Activated naive CD4-positive, alpha-beta T cell treated with anti-CD3 and anti-CD28 coated beads for 36 hours (primary cell): ENCODE measurements at places on chromosomes 4 and X. TPM values are rescaled to one million over a fixed set of nuclear protein-coding genes. Genes with fewer than 3 reads are reported as not detected.

MMRN1 gene
- total RNA-seq = 0.10 TPM

DNA sequence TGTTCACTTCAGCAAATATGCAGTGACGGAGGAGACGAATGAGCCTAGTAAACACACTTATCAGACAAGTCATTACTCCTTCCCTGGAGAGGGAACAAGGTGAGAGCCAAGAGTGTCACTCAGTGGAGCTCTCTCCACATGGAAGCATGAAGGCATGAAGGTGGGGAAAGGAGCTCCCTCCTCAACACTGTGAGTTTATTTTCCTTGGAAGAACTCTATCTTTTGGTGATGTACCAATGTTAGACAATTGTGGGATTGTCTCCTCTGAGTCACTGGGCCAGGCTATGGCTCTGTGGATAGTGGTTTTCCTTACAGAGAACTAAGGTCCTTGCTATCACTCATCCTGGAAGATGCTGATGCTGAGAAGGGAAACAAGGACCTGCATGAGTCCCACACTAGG, 200.2 kb downstream of the CPEB2 start:
- DNase-seq = no peak

FMR1NB gene
- not detected for total RNA-seq

DNA sequence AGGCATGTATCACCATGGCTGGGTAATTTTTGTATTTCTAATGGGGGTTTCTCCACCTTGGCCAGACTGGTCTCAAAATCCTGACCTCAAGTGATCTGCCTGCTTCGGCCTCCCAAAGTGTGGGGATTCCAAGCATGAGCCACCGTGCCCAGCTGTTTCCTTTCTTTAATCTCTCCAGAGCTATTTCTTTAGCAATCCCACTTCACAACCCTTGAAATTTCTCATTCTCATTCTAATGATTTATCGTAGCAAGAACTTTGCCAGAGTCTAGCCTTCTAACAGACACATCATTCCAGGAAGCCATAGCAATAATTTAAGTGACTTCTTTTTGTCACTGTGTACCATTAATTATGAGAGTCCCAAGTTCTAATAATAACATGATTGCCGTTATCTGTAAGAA, 68.6 kb downstream of the RXFP1 start:
- DNase-seq = no peak

GATA1 gene
- total RNA-seq = not detected

- DNase-seq = peak; percentile 29
Observed at GRCh38 chrX:103063918-103064434, at the start of gene BEX1. TSS of gene BEX1 (minus strand) at chrX:103064171. CDS start at chrX:103063274, 897 bp downstream.

STBD1 gene
- not detected for total RNA-seq

TMPRSS11B gene
- not detected for total RNA-seq

GRCh38 chr4:27828843-27829242, 968.2 kb downstream of the STIM2 start:
- no peak for DNase-seq

DNA sequence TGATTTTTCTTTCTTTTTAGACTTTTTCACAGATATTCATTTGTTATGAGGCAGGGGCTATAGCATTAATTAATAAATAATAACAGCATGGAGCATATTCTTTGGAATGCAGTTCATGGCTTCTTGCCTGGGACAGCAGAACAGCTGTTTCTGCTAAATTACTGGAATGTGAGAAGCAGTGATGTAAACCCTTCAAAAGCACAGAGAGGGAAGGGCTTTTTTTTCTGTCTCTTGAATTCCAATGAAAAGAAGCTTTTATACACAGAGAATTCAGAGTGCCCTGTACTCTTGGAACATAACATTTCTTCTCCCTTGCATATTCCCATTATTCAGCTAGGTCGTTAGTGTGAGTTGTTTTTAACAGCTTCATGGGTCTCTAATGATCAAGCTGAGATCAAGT, 28.5 kb upstream of the ANK2 start:
- no peak for DNase-seq

PLK4 gene
- 52.3 TPM for total RNA-seq

NLGN3 gene
- total RNA-seq = 0.60 TPM

- DNase-seq = no peak
Observed at GRCh38 chrX:134526399-134526798, 66.4 kb downstream of the HPRT1 start.

SLC38A5 gene
- total RNA-seq = 45.0 TPM

DNA sequence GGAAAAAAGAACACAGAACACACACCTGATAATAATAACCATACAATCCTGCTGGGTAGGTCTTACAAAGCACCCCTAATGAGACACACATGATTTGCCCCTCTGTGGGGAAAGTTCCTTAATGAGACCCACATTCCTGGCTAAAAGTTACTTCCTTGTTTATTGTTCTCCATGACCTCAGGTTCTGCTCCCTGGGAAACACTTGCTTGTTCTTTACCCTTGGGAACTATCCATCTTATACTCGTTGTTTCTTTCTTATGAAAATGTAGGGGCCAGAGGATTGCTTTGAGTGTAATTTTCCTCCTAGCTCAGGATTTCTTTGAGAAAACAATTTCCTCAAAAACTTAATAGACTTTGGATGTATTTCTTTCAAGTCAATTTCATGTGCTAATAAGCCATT, 52.1 kb upstream of the PCDH10 start:
- DNase-seq = no peak

NXF2B gene
- not detected for total RNA-seq

- no peak for DNase-seq
Observed at GRCh38 chrX:150196285-150196684, 166.8 kb upstream of the MAMLD1 start.

MXRA5 gene
- not detected for total RNA-seq

- no peak for DNase-seq
Observed at GRCh38 chr4:128512767-128513322, 225.2 kb upstream of the PGRMC2 start.

DNA sequence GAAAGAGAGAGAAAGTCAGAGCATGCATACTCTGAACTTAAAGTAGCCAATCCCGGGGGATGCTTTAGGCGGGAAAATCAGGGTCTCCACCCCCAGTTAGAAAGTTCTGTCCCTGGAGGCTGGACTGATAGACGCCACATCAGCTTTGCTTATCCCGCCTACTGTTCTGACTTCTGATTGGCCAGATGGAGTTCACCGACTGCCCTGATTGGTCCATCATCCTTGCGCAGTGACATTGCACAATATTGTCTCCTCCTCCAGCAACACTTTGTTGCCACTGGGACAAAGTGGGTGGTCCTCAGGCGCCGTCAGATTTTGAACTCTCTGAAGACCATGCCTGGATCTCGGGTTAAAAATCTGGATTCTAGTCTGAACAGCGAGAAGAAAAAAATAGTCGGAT, 50.3 kb downstream of the SSX3 start:
- DNase-seq = no peak

DNA sequence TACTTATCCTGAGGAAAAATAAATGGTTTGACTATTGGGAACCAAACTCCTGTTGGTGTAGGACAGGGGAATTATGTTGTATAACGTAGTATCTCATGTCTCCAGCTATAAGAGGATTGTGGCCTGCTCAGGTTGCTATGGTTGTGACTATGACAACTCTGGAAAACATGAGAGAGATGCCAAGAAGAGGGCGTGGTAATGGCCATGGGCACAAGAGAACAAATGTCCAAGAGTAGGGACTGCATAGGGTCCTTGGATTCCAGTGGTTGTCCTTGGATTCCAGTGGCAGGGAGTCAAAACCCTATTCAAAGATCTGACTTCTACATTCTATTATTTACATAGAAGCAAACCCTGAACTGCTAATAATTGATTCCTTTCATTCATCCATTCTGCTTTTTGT, 6.8 kb upstream of the MOB1B start:
- DNase-seq = no peak

- no peak for DNase-seq
Observed at GRCh38 chr4:60588556-60588955, 611.6 kb upstream of the ADGRL3 start.

COX7B2 gene
- not detected for total RNA-seq

DNA sequence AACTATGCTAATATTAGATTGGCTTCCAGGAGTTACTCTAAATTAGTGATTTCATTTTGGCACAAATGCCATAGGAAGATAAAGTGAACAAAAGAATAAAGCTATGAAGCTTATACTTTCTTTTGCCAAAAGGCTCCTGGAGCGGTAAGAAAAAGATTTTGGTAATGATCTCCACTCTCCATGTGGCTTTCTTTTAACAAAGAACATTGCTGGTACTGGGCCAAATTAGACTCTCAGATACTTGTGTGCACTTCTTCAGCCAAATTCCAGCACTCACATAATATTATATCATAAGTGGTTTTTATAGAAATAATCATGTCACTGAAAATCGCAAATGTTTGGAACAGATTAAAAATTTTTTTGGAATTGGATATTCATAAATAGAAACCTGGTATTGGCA, 142.4 kb upstream of the FGF13 start:
- DNase-seq = no peak

GUCY1B1 gene
- 0.72 TPM for total RNA-seq

OR13H1 gene
- not detected for total RNA-seq

DNA sequence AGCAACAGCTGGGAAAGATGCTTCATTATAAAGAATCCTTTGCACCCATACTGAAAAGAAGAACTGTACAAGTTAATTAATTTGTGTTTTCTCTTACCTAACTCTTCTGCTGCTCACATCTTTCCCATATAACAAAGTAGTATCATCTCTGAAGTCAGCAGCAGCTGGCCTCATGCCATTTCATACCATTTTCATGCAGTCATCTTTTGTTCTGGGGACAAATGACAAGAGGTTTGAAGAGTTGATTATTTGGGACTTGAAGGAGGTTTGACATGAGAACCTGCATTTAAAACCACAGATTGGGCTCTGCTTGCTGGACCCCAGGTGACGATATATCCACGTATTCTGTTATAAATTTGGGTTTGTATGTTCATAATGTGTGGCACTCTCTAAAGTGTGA, 430.3 kb downstream of the SPRY1 start:
- DNase-seq = no peak

DNA sequence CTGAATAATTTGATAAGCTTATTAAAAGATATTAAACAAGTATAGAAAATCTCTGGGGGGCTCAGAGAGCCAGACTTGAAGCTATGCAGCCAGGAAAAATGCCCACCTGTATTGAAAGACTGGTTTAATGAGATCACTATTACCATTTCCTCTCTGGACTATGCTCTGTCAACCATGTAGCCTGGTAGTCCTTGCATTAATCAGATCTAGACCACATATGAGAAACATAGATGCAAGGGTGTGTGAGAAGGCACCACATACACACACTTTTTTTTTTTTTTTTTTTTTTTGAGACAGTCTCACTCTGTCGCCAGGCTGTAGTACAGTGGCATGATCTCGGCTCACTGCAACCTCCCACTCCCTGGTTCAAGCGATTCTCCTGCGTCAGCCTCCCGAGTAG, 75.9 kb upstream of the ATP8A1 start:
- DNase-seq = no peak
